Right renal pelvis (tissue), 4 donors: ENCODE measurements at places on chromosomes 7 and 10.

DNA sequence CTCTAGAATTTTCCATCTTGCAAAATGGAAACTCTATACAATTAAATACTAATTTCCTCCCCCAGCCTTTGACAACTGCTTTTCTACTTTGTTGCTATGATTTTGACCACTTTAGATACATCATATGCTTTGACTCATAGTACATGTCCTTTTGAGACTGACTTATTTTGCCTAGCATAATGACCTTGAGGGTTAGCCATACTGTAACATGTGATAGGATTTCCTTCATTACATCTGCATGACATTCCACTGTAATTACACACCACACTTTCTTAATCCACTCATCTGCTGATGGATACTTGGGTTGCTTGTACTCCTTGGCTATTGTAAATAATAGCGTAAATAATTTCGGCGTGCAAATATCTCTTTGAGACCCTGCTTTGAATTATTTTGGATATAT lies 127.7 kb downstream of the JAZF1 start:
- DNase-seq, result no peak

- no peak for DNase-seq
Measured at GRCh38 chr10:73900064-73900463, 10.9 kb upstream of the PLAU start.

GRCh38 chr10:132742167-132742836 lies 43.6 kb downstream of the NKX6-2 start:
- no peak for DNase-seq

- no peak for DNase-seq
Measured at GRCh38 chr10:131226446-131227162, 84.9 kb downstream of the TCERG1L start.

- DNase-seq, result no peak
Measured at GRCh38 chr7:44188480-44189225, 586 bp downstream of the GCK start.

DNA sequence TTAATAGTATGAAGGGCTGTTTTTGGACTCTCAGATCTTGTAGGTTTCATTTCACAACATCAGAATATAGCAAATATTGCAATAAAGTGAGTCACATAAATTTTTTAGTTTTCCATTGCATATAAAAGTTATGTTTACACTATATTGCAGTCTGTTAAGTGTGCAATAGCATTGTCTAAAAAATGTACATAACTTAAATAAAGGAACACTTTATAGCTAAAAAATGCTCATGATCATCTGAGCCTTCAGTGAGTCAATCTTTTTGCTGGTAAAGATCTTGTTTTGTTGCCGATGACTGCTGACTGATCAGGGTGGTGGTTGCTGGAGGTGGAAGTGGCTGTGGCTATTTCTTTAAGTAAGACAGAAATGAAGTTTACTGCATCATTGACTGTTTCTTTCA lies 42.0 kb downstream of the ABCA13 start:
- DNase-seq, result no peak

GRCh38 chr7:18637516-18637915 lies 142.0 kb downstream of the HDAC9 start:
- DNase-seq, result no peak

DNA sequence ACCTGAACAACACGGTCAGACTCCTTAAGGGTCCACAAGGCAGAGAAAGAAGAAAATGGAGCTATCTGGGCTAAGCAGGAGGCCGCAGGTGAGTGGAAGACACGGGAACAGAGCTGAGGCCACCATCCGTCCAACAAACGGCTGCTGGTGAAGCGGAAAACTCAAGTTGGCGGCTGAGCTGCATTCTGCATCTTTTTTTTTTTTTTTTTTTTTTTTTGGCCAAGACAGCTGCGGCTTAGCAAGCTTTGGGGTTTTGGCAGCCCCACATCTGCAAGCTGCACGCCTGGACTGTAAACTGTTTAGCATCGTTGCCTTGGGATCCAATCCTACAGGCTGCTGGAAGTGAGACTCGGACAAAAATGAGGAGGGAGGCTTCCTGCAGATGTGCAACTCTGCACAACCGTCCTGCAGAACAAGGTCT lies 37.4 kb downstream of the RGS10 start:
- DNase-seq, result no peak

DNA sequence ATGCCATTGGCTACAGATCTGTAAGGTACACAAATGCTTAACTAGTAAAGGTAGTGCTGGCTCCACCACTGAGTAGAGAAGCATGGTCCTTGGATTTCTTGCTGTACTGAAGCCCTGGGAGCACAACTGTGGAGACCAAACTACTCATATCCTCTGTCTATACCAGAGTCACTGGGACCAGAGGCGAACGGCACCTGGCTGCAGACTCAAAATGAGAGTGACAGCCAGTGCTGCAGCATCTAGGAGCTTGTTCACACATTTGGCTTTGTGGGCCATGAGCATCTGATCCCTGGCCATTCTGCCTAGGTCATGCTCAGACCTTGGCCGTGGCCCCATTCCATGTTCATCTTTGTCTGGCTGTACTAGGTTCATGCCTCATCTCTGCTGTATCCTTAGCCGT lies 31.9 kb downstream of the LRRC18 start:
- no peak for DNase-seq

DNA sequence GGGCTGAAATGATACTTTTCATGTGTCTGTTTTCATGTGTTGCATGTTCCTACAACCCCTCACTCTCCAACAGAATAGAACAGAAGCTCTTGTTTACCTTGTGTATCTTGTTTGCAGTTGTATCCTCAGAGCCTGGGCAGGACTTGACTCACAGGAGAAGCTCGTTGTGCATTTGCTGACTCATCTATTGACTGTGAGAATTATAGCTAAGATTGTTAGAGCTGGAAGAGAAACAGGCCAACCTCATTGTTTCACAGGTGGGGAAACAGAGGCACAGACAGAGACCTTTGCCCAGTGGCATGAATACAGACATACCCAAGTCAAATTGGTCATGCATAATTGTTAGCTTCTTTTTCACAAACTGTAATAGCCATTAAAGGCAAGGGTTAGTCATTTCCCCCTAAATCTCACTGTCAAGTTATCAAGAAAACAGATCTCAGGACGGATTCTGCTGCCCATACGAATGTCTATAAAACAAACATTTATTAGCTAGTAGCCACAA lies 4.6 kb upstream of the TSPAN15 start:
- no peak for DNase-seq

DNA sequence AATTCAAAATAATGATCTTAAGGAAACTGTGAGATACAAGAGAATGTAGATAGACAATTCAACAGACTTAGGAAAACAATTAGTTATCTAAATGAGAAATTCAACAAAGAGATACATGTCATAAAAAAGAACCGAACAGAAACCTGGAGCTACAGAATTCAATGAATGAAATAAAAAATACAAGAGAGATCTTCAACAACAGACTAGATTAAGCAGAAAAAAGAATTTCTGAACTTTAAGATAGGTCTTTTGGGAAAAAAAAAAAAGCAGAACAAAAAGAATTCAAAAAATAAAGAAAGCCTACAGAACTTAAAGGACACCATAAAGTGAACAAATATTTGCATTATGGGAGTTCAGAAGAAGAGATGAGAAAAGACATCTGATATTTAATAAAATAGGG lies 129.1 kb upstream of the FOXK1 start:
- DNase-seq, result no peak

GRCh38 chr10:79299397-79300241 lies 47.6 kb upstream of the PPIF start:
- no peak for DNase-seq

DNA sequence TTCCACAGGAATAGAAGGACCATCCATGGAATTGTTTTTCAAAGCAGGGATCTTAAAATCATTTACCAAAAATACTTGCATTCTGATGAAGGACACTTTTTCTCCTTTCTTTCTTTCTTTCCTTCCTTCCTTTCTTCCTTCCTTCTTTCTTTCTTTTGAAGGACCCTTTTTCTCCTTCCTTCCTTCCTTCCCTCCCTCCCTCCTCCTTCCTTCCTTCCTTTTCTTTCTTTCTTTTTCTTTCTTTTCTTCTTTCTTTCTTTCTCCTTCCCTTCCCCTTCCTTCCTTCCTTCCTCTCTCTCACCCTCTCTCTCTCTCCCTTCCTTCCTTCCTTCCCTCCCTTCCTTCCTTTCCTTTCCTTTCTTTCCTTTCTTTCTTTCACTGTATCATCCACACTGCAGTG lies 74.8 kb downstream of the PRKCQ start:
- DNase-seq, result no peak

DNA sequence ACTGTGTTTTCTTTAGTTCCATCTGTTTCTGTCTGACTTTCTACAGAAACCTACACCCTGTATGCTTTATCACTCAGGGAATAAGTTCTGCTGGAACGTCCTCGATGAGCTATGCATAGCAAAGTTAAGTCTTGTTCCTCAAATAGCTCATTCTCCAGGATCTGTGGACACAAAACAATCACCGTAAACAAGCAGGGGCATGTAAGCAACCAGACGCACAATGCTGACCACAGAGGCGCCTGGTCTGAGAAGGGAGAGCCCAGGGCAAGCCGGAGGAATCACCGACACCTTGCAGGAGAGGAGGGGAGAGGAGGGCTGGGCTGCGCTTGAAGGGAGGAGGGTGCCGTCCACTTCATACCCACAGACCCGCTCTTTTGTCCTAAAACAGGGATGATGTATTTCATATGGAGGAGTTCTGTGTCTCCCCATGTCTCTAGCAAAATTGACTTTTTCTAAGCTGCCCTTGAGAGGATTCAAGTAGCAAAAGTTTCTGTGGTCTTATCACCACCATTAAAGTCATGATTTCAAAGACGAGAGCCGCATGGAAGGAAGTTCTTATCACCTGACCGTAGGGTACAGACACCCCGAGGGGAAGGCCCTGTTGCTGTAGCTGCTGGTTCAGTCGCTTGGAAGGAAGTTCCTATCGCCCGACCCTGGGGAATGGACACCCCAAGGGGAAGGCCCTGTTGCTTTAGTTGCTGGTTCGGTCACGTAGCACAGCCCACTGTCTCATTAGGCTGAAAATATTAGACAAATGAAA lies 14.3 kb downstream of the CALML3 start:
- DNase-seq, result no peak

DNA sequence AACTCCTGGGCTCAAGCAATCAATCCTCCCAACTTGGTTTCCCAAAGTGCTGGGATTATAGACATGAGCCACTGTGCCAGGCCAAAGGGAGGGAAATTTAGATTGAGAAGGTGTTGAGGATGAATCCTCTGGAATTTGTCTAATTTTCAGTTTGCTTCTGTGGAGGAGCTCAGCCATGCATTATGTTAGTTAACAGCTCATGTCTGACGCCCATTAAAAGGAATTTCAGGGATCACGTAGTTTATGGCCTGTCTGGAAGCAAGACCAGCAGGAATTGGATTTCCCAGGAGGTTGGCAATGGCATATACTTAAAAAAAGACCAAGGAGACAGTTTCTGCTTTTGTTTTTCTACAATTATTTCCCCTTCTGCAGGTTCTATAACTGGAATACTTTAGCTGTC lies 165.7 kb downstream of the OTUD1 start:
- peak; percentile 57 for DNase-seq

DNA sequence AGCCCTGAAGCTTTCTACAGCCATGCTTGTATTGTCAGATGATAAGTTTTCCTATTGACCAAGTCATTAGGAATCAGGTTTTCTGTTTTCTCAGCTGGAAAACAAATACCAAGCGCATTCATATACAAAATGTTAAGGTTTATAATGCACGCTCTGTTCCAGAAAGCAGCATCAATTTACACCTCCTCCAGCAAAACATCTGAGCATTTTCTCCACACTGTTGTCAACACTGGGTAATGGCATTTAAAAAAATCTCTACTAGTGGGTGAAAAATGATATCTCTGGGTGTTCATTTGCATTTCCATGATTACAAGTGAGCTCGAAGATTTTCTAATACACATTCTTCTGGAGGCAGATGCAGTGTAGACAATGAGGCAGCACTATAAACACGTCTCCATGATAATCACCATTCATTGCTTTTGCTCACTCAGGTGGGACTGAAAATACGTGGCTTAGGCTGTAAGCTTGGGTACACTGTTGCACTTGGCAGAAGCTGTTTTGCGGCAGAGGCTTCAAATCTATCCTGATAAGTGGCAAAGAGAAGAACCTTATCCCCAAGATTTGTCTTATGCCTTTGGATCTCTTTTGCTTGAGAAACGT lies 114.8 kb upstream of the PLPP4 start:
- DNase-seq, result no peak

DNA sequence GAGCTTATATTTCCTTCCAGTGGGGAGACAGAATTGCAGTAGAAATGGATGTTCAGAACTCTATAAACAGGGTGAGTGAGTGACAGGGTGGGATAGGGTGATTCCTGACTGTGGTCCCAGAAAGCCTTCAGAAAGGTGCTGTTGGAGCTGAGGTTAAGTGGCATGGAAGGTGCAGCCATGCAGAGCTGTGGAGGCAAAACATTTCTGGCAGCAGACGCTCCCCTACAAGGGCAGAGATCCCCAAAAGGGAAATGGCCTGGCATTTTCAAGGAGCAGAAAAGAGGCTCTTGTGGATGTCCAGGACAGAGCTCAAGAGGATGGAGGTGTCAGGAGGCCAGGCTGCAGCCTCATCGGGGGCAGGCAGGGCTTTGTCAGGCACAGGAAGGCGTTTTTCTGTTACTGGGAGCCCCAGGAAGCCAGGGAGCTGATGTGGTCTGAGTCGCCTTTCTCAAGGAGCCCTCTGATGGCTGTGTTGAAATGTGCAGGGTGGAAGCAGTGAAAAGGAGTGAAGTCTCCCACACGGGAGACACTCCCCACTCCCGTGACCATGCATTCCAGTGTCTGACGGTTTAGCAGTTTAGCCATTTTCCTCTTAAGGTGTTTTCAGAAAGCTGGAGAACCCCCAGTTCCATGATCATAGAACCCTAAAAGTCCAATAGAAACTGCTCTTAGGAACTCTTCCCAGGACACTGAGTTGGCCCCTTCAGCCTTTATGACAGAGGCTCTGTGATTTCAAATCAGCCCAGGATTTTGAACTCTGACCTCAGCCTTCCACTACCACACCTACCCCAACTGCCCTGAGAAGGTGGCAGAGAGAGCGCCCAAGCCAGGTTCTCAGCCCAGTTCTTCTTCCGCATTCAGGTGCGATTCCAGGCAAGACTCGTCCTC lies 96.2 kb downstream of the C10orf105 start:
- no peak for DNase-seq

DNA sequence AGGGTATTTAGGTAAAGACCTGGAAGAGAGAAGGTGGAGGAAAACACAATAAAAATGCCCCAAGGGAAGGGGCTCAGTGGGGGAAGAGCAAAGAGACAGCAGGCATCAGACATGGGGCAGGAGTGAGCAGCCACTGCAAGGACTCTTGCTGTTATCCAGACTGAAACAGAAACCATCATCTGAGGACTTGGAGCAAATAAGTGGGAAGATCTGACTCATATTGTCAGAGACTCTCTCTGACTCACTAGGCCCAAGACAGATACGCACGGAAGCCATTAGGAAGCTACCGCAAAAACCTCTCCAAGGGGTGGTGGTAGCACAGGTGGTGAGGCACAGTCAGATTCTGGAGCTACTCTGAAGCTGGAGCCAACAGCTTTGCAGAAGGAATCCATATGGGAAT lies 110.7 kb downstream of the RNF32 start:
- no peak for DNase-seq
